ENCODE measurements at places on chromosomes 11 and 22.

GRCh38 chr11:97610854-97611253 lies 1221.0 kb downstream of the JRKL start:
- DNase-seq, result no peak

DNA sequence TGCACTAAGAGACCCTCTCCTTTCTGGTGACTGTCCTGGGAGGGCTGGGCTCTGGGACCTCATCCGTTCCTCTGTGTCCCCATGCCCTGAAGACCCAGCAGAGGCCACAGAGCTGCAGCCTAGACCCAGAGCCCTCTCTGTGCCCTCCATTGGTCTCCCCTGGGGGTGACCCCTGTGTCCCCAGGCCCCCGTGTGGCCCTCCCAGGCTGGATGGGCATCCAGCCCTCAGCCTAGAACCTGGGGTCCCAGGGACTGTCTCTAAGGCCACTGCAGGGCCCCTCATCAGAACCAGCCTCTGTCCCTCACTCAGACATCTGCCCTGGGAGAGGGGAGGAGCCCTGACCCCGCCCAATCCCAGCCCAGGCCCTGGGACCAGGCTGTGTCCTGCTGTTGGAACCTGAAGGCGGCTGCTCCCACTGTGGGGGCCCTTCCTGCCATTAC lies 5.7 kb downstream of the IGLL1 start:
- DNase-seq, result no peak

DNA sequence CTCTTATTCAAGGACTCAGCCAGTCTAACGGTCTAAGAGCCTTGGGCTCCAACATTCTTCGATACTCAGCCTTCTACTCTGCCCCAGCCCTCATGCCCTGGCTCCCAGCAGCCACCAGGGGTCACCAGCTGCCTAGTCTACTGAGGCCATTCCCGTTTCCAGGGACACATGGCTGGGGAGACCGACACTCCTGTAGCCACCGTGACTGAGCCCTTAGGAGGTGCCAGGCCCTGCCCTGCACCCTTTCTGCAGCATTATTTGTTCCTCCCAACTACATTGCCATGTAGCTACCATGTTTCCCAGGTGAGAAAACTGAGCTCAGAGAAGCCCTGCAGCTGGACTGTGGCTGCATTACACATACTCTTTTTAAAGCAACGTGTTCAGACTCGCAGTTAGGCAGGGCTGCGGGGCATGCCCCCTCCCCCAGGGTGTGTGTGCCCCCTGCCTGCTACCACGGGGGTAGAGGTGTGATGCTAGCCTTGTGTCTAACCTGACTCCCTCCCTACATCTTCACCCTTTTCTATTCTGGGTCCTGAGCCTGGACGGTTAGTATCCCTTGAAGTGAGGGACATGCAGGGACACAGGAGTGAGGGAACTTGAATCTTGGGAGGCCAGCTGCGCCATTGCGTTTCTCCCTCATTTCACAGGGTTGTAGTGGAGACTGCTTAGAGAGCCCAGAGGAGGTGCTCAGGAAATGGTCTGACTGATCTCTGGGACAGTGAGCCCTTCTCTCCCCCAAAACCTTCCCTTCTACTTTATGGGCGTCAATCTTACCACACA lies 17.5 kb downstream of the ATG16L2 start:
- peak; percentile 87 for DNase-seq

DNA sequence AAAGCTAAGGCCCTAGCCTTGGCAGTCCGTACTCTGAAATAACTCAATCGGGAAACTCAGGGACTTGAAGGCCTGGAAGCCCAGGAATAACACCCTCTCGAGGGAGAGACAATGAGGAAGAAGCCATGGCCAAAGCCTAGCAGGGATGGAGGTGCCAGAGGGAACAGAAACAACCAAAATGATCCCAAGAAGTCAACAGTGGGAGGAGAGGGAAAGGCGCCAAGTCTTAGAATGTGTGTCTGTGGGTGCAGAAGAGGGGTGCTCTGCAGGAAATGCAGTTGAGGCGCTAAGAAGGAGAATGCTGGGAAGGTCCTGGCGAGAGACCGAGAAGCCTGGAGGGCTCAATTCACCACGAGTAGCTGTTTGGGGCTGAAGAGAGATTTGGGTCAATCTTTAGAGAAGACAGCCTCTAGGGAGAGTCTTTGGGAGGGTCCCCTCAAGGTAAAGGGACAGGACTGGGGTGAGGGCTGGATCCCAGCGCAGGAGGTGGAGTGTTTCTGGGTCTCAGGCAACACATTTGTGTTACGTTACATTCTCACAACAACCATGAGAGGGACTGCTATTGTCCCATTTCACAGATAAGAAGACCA lies 760 bp upstream of the MAPK8IP1 start:
- DNase-seq, result no peak

GRCh38 chr11:130077671-130078070 lies 8.0 kb downstream of the APLP2 start:
- no peak for DNase-seq

DNA sequence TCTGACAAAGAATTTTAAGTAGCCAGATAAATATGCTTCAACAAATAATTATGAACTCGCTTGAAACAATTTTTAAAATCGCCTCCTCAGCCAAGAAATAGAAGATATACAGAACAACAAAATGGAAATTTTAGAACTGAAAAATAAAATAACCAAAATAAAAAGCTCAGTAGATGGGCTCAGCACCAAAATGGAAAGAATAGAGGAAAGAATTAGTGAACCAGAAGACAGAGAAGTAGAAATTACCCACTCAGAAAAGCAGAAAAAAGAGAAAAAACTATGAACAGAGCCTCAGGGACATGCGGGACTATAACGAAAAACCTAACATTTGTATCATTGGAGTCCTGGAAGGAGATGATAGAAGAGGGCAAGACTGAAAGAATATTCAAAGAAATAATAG lies 7.4 kb downstream of the COMMD9 start:
- DNase-seq, result no peak

- no peak for DNase-seq
Observed at GRCh38 chr11:7484131-7484530, 1.2 kb upstream of the OLFML1 start.

DNA sequence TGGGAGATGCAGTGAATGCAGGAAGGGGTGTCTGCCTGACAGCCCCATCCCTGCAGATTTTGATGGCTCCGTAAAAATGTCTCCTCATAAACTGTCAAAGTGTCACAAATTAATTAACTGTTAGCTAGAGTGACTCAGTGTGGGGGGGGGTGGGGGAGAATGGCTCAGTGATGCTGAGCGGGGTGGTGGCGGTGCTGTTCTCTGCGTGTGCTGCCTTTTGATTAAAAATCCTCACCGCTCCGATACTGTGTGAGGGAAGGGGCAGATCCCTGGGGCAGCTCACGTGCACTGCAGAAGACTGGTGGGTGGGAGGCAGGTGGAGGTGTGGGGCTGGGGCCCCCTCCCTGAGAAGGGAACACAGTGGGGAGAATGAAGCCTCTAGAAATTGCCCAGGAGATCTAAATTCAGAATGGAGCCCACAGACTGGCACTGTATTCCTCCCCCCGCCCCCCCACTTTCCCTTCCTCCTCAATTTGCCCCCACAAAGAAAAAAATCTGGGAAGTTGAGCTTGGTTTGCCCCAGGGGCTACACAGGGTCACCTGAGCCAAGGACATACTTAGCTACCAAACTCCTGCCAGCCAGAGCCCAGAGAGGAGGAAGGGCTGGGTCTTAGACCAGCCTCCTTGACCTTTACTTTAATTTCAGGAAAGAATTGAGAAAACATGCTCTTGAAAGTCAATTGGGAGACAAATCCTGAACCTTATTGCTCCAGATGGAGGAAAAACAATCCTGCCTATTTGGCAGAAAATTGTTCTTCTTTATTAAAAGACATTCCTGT lies 39.8 kb downstream of the DRD2 start:
- peak; percentile 66 for DNase-seq

DNA sequence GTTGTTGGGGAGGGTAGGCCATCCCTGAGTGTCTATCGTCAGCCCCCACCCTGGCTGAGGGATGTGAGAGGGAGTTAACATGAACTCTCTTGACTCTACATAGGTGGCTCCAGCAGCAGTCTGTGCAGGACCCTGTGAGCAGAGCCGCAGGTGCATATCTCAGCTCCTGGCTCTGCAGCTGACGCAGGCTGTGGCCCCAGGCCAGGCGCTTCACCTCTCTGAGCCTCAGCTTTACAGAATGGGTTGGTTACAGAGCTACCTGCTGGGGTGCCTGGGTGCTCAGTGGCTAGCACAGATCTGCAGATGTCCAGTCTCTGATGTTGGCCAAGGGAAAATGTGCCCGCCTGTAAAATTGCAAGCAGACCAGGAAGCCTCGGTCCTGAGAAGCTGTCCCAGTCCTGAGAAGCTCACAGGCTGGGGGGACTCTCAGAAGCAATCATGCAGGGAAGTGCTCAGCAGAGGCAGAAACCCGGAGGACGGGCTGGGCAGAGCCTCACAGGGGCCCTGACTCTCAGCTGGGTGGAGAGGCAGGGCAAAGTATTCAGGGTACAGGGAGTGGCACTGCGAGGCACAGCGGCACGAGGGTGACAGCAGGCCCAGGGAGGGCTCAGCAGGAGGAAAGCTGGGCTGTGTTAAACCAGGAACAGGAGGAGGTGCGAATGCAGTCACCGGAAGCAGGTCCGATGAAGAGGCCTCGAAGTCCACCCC lies 15.9 kb upstream of the LRP5 start:
- no peak for DNase-seq

GRCh38 chr11:105132716-105133511 lies 6.7 kb downstream of the CARD18 start:
- DNase-seq, result no peak

- DNase-seq, result no peak
Observed at GRCh38 chr11:106840947-106841346, 177.3 kb downstream of the GUCY1A2 start.

DNA sequence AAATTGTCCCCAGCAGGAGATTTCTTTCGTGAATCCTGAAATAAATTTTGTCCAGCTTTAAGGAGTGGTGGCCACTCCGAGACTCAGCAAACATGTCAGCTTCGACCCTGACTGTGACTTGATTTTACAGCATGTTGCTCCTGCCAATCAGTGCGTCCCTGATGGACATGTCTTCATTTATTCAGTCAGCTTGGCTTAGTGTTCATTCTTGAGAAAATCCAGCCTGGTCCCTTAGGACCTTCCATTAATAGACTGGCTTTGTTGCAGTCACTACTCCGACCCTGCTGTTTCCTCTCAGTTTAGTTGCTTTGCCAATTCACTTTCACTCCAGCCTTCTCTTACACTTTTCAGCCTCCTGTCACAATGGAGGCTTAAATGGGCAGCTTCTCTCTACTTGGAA lies 30.5 kb downstream of the TMPRSS5 start:
- DNase-seq, result no peak

DNA sequence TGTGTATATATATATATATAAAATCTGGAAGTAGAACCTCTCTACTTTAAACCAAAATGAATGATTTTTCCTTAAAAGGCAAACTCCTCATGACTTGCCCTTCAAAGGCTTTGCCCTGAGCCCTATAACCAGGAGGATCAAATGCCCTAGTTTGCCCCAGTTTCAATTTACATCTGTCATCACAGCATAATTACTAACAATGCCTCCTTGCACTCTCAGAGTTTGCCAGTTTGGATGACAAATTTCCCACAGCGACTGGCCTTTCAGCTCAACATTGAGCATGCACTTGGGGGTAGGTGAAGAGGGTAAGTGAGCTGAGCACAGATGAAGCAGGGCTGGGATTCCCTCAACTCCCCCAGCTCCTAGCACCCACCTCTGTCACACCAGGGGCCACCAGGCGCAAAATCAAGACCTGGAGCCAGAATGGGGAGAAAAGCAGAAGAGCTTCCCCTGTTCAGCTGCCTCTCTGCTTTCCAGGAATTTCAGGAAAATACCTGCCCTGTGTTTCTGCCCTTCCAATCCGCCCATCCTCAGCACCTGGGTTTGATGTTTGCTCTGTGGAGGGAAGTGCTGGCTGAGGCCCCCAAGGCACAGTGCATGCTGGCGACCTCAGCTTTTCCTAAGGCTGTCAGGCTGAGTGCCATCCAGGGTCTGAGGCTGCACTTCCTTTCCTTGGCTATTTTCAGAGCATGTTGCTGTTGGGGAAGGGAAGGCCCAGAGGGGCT lies 67.5 kb downstream of the ADAMTS15 start:
- DNase-seq, result no peak

- no peak for DNase-seq
Observed at GRCh38 chr22:29750559-29751538, 16.0 kb downstream of the ZMAT5 start.

- DNase-seq, result no peak
Observed at GRCh38 chr11:20599221-20600019, at the start of gene SLC6A5. Gene SLC6A5 (plus strand): TSS chr11:20599608. CDS start chr11:20599673, 65 bp downstream.

DNA sequence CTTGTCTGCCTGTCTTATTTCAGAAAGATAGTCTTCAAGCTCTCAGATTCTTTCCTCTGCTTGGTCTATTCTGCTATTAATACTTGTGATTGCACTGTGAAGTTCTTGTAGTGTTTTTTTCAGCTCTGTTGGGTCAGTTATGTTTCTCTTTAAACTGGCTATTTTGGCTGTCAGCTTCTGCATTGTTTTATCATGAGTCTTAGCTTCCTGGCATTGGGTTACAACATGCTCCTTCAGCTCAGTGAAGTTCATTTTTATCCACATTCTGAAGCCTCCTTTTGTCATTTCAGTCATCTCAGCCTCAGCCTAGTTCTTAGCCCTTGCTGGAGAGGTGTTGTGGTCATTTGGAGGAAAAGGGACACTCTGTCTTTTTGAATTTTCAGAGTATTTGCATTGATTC lies 15.5 kb upstream of the DEPDC7 start:
- DNase-seq, result no peak

DNA sequence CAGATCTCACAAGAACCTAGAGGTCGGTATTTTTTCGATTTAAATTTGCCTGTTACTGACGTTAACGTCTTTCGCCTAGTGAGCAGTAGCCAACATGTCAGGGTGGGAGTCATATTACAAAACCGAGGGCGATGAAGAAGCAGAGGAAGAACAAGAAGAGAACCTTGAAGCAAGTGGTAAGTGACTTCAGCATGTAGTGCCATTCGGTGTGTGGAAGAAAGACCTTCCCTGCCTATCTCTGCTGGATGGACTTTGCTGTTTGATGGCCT lies 750 bp downstream of the XRCC6 start:
- no peak for DNase-seq
